ENCODE measurements at places on chromosomes 7 and 10.

GRCh38 chr10:85791818-85792532 lies 574.6 kb downstream of the GRID1 start:
- DNase-seq, result peak; percentile 8

GRCh38 chr10:109202111-109202510 lies 721.2 kb downstream of the XPNPEP1 start:
- DNase-seq, result no peak

- no peak for DNase-seq
Observed at GRCh38 chr10:73786512-73786885, 1.1 kb downstream of the ZSWIM8 start.

- no peak for DNase-seq
Observed at GRCh38 chr10:44587488-44588318, 202.8 kb upstream of the CXCL12 start.

DNA sequence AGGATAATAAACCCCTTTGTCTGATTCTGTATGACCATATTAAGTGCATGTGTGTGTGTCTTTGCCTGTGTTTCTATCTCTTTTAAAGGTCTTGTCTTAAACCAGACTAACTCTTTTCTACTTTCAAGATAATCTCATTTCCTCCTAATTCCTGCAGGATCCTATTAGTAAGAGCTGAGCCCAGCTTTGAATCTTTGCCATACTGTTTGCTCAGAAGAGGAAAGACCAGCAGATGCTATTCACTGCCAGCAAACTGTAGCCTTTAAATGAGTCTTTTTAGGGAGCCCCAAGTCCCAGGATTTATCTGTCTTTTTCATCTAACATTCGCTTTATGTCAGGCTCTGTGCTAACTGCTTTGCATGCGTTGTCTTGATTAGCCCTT lies 2.9 kb downstream of the GPR158 start:
- DNase-seq, result no peak

DNA sequence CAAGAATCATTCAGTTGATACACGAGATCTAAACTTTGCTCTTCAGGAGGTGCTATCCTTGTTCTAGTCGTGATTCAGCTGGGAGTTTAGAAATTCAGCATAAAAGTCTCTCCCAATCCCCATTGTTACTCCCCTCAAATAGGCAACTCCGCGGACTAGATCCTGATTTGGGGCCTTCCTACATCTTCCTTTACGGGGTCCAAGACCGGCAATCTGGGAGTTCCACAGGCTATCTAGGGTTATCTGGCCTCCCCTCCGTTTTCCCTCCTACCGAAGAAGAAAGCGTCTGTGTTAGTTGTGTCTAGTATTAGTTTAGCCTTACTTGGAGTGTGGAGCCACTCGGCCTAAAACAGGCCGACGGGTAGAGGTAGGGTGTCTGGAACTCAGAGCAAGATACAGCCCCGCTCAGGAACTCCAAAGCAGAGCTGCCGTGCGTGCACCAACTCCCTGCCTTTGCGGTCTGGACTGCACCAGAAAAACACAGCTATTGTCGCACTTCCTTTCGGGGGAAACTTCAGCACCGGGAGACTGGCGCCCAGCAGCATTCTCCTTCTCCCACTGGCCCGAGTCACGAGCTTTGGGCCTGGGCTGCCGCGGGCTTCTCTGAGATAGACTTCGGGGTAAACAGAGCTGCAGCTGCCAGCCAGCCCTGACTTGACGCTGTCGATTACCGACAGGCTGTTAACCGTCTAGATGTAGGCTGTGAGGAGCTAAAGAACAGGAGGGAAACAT lies 1.5 kb upstream of the DLX5 start:
- DNase-seq, result peak; percentile 5

GRCh38 chr10:80540618-80540980 lies 2.9 kb downstream of the SH2D4B start:
- no peak for DNase-seq

DNA sequence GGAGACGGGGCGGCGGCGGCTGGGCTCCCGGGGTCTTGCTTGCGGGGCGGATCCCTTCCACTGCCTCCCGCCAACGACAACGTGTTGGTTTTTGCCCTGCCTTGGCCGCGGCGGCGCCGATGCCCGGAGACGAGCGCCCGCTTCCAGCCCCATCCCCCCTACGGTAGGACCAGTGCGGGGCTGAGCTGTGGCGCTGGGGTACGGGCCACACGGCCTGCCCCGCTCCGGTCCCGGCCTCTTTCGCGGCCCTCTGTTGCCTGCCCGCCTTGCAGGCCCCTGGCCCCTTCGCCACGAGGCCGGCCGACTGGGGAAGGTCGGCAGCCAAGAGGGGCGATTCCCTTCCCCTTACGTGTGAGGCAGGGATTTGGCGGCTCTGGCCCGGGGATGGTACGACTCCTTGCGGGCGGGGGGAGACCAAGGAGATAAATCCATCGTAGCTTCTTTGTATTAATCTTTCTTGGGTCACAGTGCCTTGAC lies 488 bp downstream of the EIF4H start:
- DNase-seq, result peak; percentile 71

DNA sequence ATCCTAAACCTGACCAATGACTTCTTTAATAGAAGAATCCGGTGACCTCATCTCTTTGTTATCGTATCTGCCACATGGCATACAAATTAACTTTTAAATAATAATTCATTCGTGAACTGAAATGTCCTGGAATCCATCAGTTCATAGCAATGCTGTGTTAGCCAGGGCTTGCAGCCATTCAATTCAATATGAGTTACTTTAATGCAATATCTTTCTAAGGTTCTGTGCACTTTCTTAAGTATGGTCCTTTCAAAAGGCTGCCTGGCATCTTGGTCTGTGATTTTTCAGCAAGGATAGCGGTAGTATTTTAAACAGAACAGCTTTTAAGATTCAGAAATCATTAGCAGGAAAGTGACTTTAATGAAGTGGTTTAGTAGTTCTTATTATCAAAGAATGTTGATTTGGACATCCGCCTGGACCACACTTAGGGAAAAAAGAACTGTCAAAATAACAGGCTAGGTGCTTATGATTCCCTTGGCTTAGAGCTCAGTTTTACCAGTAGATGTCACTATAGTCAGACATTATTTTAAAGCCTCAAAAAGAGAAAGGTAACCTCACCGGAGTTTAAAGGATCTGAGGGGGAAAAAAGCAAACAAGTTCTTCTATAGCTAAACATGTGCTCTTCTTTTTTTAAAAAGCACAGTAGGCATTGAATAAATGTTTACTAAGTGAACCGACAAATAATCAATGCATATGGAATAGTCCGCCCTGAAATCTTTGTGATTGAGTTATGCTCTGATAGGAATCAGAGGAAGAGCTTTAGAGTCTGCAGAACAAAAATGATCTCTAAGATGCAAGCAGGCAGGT lies 22.7 kb downstream of the SLC35G1 start:
- DNase-seq, result peak; percentile 71

- DNase-seq, result no peak
Observed at GRCh38 chr7:27647489-27647888, 15.2 kb downstream of the HIBADH start.

- DNase-seq, result peak; percentile 12
Observed at GRCh38 chr7:3164380-3164792, 120.7 kb upstream of the CARD11 start.

- no peak for DNase-seq
Observed at GRCh38 chr10:89609833-89610346, 35.2 kb downstream of the PANK1 start.

GRCh38 chr7:47574482-47575329 lies 7.2 kb downstream of the TNS3 start:
- no peak for DNase-seq

GRCh38 chr10:62001898-62002297 lies 100.4 kb downstream of the ARID5B start:
- DNase-seq, result no peak

DNA sequence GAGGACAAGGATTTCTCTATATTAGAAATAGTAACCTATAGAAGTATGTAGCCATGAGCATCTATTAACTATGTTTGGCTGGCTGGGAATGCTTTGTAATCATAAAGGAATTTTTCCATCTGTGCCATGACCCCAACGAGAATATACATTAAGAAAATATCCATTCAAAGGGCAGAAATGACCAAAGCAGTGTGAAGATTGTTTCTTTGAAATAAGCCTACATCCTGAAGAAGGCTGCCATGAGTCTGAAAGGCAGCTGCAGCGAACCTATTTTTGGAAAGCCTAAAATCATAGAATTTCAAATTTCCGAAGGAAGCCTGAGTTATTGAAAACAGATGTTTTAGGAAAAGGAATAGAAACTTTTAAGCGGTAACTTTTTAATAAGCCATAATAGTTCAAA lies 244.2 kb upstream of the FOXK1 start:
- DNase-seq, result no peak

GRCh38 chr7:12570534-12571461 lies at the start of gene SCIN:
Gene SCIN, plus strand, starts transcription at chr7:12570720. Its CDS starts 67 bp downstream, at chr7:12570787.
- no peak for DNase-seq

DNA sequence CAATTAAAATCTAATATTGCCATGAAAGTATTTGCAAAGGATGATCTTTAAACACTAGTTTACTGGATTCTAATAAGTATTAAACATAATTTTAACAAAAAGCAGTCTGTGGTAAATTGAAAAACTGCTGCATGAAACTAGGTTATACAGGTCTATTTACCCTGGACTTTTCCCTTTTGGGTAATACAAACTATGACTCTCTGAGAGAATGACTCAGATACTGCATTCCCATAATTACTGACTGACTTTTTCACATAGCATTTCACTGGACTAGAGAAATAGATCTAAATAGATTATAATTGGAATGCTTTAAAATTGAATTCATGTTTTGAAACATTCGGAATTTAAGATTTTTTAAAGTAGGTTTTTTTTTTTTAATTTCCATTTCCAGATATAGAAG lies 395.7 kb downstream of the THSD7A start:
- peak; percentile 62 for DNase-seq

DNA sequence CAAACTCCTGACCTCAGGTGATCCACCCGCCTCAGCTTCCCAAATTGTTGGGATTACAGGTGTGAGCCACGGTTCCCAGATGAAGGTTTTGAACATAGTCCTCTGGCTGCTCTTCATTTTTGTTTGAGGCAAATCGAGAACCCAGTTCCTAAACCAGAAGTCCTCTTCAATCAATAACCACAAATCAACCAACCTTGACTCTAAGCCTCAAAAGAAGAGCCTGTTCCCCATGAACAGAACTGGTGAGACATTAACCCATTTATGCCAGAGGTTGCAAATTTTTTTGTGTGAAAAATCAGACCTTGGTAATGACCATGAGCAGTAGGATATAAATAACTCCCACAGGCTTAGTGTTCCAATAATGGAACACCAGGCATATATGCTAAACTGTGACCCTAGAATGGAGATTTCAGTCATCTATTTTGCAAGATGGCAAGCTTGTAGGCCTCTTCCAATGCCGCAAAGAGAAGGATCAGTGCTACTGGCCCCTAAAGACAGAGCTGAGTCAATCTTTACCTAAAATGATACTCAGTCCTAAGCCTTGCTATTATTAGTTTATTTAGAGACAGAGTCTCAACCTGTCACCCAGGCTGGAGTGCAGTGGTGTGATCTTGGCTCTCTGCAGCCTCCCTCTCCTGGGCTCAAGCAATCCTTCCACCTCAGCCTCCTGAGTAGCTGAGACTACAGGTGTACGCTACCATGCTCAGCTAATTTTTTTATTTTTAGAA lies 15.9 kb downstream of the KPNA7 start:
- no peak for DNase-seq

DNA sequence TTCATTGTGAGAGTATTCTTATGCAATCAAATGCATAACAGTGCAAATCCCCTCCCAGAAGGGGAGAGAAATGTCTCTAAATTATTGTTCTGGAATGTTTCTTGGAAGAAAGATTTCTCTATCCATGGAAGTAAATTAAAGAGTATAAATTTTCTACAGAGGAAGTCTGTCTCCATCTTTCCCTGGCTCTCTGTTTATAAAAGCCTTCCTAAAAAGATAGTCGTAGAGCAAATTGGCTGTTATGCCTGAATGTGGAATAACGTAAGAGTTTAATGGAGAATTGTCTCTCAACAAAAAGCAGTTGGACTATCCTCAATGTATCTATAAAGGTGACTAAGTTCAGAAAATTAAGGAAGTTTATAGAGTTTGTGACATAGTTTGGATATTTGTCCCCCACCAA lies 76.3 kb downstream of the GNAT3 start:
- no peak for DNase-seq

DNA sequence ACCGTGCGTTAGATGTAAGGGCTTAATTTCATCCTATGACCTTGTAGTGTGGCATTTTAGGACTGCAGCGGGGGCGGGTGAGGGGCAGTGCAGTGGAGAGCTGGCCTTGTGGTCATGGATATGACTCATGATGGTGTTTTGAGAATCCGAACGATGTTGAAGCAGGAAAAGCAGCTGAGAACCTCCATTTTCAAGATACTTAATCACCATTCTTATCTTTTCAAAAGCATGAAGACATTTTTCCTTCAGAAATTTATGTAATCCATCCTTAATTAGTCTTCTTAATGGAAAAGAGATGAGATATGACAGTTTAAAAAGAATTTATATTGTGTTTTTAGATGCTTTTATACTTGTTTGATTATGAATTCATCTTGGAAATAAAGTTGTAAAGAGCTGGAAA lies 9.6 kb downstream of the ATP5F1C start:
- peak; percentile 96 for DNase-seq

DNA sequence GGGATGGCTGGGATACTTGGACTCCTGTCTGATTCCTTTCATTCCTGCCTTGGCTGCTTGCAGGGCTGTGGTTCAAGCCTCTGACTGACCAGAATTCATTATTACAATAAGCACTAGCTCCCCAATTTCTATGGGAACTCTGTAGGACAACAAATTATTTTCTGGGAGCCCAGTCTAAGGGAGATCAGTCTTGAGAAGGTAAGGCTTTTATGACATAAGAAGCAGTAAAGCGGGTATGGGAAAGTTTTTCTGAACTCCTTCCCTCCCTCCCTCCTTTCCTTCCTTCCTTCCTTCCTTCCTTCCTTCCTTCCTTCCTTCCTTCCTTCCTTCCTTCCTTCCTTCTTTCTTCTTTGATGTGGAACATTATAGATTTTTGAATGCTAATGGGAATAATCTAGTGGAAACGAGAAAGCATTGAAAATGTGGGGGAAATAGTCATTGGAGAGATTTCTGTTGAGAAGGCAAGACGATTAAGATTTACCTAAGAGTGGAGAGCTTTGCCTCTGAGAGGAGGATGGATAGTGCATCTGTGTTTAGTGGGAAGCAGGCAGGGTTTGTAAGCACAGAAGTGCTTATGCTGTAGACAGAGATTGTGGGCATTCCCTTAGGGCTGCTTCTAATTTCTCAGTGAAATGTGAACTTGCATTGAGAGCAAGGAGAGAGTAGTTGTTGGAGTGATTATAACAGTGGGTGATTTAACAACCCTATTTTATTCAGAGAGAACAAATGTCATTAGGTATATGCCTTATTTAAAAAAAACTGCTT lies 201.5 kb downstream of the DNAJB9 start:
- no peak for DNase-seq

GRCh38 chr7:152851326-152851725 lies 91.8 kb downstream of the ACTR3B start:
- DNase-seq, result no peak

GRCh38 chr7:139133335-139134139 lies 24.0 kb upstream of the ZC3HAV1 start:
- DNase-seq, result peak; percentile 90

GRCh38 chr10:32166365-32166764 lies 110.1 kb upstream of the KIF5B start:
- no peak for DNase-seq

DNA sequence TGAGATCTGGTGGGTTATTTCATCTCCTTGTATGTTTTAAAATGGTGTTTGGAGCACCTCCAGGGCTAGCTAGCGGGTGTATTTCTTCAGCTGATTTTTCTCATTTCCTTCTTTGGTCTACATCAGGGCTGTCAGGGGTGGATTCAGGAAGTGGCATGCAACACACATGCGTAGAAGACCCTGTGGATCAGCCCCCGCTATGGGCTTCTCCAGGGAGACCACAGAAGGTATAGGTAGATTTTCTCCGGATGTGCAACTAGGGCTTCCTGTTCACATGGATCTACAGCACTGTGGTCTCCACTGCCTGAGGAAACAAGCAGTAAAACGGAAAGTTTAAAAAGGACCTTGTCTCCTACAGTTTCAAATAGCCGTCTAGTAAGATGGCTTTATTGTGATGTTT lies 10.4 kb downstream of the NUB1 start:
- DNase-seq, result no peak

Measured in choroid plexus epithelial cell (primary cell).